HTR-8/SVneo (cell line): ENCODE measurements at places on chromosomes 6 and 20.
A peak's percentile ranks its signal among the peaks of the same experiment; 100 is the strongest.

- DNase-seq, result no peak
These were observed 17.8 kb upstream of the ASF1A start for GRCh38 chr6:118876198-118876597.

DNA sequence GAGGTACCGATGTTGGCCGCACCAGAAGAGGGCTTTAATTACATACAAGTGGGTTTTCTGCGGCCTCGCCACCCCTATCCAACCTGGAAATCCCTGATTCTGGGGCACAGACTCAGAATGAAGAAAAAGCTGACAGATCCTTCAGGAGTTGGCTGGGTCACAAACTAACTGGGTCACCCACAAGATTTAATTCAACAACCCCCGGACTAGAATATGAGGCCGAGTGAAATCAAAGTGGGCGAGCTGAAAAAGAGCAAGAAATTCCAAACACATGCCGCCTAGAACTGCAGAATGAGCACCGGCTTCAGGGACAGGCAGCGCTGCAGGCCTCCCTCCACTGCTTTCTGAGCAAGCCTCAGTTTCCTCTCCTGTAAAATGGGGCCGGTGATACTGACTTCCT is 30.0 kb downstream of the GRM4 start:
- no peak for DNase-seq

- peak; percentile 61 for DNase-seq
These were observed 50.2 kb downstream of the IYD start for GRCh38 chr6:150418827-150419594.

GRCh38 chr6:138920906-138921305 is 67.1 kb downstream of the REPS1 start:
- DNase-seq, result no peak

DNA sequence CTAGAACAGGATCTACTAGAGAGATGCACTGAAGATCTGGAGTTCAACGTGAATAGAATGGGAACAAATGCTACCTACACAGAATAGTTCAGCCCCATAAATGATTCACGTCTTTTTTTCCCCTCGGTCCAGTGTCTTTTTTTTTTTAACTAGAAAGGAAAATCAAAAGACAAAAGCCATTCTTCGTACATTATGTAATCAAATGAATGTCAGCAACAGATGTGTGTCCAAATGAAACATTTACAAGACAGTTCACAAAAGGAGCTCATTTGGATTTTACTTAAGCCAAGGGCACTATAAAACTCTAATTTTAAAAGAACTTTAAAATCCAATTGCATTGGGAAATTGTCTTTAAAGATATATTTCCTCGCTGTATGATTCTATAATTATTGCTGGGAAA is 42.4 kb downstream of the FAM184A start:
- no peak for DNase-seq

GRCh38 chr6:170251776-170252571 is 38.9 kb downstream of the DLL1 start:
- DNase-seq, result no peak

GRCh38 chr6:17277256-17277655 is 3.9 kb upstream of the RBM24 start:
- no peak for DNase-seq

DNA sequence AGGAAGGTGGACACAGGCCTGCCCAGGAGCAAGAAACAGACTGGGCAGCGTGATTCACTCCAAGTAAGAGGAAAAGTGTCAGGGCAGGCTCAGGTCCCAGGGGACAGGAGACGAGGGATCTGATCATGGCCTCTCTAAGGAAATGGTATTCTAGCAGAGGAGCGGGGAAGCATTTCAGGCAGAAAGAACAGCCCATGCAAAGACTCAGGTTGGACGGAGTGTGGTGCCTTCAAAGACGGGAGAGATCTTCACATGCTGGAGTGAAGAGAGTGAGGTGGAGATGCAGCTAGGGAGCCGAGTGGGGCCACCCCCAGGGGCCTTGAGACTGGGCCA is 161.1 kb downstream of the SYCP2 start:
- DNase-seq, result no peak

GRCh38 chr6:144619966-144620365 is 334.8 kb downstream of the UTRN start:
- DNase-seq, result no peak

- peak; percentile 32 for DNase-seq
These were observed 41.2 kb upstream of the DST start for GRCh38 chr6:56683882-56684281.

- no peak for DNase-seq
These were observed 10.6 kb upstream of the BTBD9 start for GRCh38 chr6:38650207-38650752.

GRCh38 chr20:61159957-61160686 is 91.9 kb upstream of the CDH4 start:
- DNase-seq, result no peak

DNA sequence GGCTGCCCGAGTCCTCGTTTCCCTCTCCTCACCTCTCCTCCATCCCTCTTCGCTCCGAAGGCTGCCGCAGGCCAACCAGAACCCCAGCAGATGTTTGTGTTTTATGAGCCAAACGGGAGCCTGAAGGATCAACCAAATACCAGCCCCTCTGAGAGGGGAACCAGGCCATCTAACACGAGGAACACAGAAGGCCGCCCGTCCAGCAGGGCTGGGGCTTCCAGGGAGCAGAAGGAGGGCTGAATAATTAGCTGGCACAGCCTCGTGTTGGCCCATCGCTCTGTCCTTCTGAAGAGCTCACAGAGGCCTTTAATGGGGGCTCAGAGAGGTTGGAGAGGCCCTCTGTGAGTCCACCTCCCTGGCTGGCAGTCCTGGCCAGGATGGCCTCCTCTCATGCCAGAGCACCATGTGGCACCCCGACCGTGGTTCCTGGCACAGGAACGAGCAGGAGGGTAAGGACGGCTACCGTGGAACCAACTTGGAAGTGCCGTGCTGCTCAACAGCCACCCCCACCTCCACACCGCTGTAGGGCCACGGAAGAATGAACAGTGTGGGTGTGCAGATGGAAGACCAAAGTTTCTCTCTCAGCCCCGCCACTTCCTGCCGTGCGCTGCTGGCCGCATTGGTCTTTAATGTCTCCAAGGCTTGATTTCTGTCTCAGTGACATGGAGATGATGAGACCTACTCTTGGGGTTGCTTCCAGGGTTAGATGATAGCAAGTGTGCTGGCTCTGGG is 155.2 kb downstream of the SCML4 start:
- DNase-seq, result no peak

DNA sequence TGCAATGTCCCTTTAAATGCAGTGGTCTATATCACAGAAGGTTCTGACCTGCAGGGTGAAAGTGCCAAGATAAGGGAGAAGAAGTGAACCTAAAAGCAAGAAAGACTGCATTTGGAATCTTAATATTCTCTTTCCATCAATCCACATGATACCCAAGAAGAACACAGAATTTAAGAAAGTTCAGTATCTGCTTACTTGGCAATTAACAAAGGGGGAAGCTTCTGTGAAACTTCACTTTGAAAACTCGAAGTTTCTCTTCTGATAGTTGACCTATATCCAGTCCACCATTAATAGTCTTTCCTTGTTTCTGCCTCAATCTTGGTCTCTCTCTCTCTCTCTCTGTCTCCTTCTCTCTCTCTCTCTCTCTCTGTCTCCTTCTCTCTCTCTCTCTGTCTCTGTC is 592.0 kb downstream of the UTRN start:
- DNase-seq, result no peak

DNA sequence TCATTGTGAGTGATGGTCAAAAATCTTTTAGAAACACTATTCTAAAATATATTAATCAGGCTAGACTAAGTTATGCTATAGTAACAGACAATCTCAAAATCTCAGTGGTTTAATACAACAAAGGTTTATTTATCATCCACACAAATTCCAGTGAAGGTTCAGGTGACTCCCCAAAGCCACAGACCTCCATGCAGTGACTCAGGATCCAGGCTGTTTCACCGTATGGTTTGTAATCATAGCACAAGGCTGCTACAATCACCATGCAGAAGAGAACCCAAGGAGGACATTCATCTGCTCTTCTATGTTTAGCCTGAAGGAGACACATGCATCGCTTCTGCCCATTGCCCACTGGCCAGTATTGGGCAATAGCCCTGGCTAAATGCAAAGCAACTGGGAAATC is 46.2 kb downstream of the BFSP1 start:
- DNase-seq, result no peak
